ENCODE measurements at places on chromosomes 4 and X. TPM values are rescaled to one million over a fixed set of nuclear protein-coding genes. Genes with fewer than 3 reads are reported as not detected.

GRCh38 chrX:38249965-38250364 is 29.3 kb upstream of the SRPX start:
- no peak for ATAC-seq

DNA sequence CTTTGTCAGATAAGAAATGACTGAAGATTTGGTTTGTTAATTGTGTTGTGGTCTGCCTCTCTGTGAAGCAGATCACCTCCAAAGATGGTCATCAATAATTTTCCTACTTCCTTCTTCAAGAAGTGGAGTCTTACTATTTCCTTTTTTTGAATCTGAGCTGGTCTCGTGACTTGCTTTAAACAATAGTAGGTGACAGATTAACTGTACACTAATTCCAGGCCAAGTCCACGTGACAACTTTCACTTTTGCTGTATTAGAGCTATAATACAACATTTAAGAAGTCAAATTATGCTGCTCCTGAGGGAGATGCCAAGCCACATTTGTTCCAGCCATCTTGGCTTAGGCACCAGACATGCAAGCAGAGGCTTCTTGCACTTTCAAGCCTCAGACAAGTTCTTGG is 393.8 kb upstream of the GRID2 start:
- no peak for ATAC-seq

DNA sequence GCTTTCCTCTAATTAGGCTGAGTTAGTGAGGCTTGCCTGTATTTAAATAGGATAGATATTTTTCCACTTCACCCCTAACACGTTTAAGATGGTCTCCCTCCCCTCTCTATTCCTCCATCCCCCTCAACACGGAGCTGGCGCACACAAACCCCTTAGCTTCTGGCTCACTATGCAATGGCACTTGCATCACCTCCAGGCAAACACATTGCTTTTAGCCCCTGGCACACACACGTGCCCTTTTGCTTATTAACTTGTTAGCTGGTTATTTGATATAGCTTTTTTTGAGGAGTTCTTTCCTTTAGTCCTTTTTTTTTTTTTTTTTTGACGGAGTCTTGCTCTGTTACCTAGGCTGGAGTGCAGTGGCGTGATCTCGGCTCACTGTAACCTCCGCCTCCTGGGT is 94.3 kb downstream of the HDAC8 start:
- no peak for ATAC-seq

GRCh38 chr4:158682066-158682465 is 10.0 kb downstream of the ETFDH start:
- ATAC-seq, result no peak

- ATAC-seq, result no peak
Observed at GRCh38 chrX:5458300-5458842, 770.3 kb downstream of the NLGN4X start.

GRCh38 chr4:3292571-3293400 is at the start of gene RGS12:
RGS12 (plus strand) TSS chr4:3293021; CDS start chr4:3316171, 23,150 bp downstream.
- ATAC-seq, result peak; percentile 96

DNA sequence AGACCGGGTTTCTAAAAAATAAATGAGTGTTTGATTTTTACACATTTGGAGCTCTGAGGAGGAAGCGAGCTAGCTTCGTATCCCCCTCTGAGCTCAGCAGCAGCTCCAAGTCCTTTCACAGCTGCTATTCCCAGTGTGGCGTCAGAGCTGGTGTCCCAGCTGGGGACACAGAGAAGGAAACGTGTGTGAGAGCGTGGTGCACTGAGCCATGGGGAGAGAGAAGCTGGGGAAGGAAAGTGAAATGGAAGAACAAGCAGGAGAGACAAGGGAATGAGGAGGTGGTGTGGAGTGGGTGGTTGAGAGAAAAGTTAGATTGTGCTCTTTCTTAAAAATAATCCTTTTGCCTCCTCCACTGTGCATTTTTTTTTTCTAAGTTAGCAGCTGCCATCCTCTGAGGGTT is 79.5 kb upstream of the SLC4A4 start:
- ATAC-seq, result no peak

The ATP1B4 gene
- total RNA-seq, result not detected

The POLA1 gene
- 15.6 TPM for total RNA-seq

The GSTCD gene
- total RNA-seq, result 12.2 TPM

The USP17L11 gene
- total RNA-seq, result not detected

The S100P gene
- 0.94 TPM for total RNA-seq

The EIF1AX gene
- total RNA-seq, result 70.4 TPM

The VCX gene
- total RNA-seq, result not detected
